ENCODE measurements at places on chromosomes 5 and 9.
A peak's percentile ranks its signal among the peaks of the same experiment; 100 is the strongest.

- DNase-seq = no peak
Observed at GRCh38 chr5:86008704-86009103, 609.0 kb upstream of the COX7C start.

DNA sequence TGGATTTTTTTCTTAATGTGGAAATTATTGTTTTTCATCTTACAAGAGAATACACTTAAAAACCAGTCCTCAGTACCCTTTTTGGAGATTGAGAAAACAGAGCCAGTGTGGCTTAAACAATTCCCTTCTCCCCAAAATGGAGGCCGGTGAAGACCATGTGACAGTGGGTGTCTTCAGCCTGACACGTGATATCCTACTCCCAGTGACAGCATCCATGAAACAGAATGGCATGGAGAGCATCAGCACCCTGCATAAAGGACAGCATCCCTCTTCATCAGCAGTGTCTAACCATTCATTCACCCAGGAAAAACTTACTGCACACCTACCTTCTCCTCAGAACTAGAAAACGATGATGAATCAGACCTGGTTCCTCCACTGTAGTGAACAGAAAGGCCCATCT lies 103.4 kb upstream of the RAI14 start:
- no peak for DNase-seq

DNA sequence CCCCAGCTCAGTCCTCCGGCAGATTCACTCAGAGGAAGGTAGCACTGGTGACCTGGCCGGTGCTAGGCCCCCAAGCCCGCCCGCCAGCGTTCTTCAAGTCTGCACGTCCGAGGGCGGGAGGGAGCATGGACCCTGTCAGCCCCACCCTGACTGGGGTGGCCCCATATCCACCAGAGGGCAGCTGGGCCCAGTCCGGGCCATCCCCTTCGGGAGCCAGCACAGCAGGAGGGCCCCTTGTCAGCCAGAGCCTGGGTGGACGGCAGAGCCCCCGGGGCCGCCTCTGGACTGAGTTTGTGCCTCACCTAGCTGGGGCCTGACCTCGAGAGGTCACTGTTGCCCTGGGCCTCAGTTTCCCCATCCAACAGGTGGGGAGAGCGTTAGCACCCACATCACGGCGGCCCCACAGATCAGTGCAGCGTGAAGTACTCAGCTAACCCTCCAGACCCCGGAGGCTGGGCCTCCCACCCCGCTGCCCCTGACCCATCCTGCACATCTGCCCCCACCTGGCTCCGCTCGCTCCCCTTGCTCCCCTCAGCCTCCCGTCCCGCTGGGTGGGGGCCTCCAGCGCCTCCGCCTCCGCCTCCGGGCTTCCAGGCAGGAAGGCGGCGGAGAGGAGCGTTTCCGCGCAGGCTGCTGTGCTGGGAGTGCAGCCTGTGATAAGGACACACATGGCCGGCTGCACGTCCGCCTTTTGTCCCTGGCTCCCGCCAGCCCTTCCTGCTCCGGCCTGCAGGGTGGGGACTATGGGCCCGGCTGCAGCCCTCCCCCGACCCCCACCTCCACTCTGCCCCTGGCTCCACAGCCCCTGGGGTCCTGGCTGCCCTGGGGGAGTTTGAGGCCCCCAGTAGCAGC lies 16.6 kb upstream of the EGFL7 start:
- no peak for DNase-seq

- no peak for DNase-seq
Observed at GRCh38 chr5:175885813-175886212, 14.4 kb downstream of the CPLX2 start.

- no peak for DNase-seq
Observed at GRCh38 chr9:18007621-18008020, 428.8 kb downstream of the SH3GL2 start.

DNA sequence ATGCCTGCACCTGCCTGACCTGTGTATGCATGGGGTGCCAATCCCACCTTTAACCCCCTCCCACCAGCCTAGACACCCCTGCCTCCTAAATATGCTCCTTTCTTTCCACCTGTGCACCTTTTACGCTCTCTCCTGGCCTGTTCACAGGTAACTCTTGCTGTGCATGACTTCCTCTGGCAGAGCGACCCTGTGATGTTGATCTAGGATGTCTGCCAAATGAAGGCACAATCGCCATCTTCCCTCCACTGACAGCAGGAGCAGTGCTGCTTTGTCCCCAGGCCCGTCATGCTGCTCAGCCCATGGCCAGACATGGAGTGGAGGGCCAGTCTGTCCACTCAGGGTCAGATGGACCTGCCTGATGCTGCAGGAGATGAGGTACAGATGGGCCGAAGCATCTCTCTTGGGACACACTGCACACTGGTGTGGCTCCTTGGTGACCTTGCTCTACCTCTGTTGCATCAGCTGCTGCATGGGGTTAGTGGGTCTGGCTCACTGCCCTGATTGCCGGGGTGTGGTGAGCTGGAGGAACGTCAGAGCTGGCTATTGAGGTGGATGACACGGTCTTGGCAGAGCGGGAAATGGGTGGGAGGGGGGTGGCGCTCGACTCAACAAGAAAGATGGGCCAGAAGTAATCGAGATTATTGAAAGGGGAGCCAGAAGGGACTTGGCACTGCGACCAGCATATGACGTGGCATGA lies 101.7 kb upstream of the PITX1 start:
- peak; percentile 23 for DNase-seq

DNA sequence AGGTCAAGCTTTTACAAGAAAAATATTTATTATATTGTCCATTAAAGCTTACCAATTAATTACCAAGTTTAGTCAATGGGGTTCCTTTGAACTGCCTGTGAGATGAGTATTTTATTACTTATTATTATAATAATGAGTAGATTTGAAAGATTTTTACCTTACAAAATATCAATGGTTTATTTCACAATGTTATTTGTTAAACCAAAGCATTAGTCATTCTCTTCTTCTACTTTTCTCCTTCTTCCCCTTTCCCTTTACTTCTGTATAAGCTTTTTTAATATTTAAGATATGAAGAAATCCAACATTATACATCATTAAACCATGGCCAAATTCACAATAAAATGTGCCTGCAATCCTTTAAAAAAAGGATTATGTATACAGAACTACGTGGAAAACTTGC lies 369.5 kb downstream of the ARL15 start:
- no peak for DNase-seq

DNA sequence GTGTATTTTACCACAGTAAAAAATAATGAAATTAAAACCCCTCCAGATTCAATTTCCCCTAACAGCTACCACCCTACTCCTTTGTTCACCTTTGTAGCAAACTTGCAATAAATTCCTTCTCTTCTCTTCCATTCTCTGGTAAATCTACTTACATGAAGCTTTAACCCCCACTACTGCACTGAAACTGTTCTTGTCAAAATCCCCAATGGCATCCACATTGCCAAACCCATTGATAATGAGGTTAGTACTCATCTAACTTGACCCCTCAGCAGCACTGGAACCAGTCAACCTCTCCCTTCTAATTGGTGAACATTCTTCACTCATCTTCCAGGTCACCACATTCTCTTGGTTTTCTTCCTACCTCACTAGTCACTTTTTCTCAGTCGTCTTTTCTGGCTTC lies 29.6 kb downstream of the NRG2 start:
- DNase-seq = no peak

GRCh38 chr5:54610197-54610944 lies 92.8 kb downstream of the SNX18 start:
- DNase-seq = peak; percentile 70

DNA sequence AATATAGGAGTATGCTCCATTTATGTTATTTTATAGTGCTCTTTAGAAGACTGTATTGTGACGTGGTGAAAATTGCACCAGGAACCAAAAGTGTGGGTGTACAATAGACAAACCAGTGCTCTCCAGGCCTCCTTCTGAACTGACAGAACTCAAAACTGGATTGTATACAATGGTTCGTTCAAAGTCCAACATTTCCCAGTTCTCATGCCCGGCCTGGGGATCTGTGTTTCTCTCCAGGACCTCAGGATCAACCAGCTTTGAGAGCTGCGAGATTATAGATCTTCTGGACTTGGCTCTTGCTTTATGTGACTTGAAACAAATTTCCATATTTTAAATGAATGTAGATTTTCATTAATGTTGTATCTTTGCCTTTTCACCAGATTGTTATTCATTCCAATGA lies 60.8 kb upstream of the CER1 start:
- no peak for DNase-seq

GRCh38 chr5:170579601-170580000 lies 75.8 kb downstream of the KCNIP1 start:
- no peak for DNase-seq

GRCh38 chr9:99004717-99005460 lies 61.2 kb downstream of the COL15A1 start:
- DNase-seq = no peak

DNA sequence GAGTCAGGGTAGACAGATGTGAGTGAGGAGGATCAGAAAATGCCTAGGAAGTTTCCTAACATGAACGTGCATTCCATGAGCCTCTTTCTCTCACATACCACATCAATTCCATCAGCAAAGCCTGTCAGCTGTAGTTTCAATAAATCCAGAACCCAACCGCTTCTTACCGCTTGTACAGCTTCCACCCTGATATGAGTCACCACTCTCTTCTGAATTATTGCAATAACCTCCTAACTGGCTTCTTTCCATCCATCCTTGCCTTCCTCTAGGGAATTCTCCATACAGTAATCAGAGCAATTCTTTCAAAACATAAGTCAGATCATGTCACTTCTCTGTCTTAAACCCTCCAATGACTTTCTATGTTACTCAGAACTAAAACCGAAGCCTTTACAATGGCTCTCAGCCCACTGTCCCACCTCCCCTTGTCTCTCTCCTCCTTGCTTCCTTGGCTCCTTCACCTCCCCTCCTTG lies 8.1 kb upstream of the RAD23B start:
- no peak for DNase-seq

- DNase-seq = no peak
Observed at GRCh38 chr9:28260330-28260729, 687.0 kb upstream of the C9orf72 start.

GRCh38 chr5:135466178-135467050 lies 14.3 kb upstream of the TIFAB start:
- DNase-seq = peak; percentile 72

GRCh38 chr5:122311961-122312590 lies at the start of gene SNCAIP:
SNCAIP (plus strand) TSS chr5:122312237; CDS start chr5:122391135, 78,898 bp downstream.
- peak; percentile 70 for DNase-seq

GRCh38 chr9:105466898-105467455 lies 19.1 kb downstream of the FSD1L start:
- no peak for DNase-seq

- peak; percentile 54 for DNase-seq
Observed at GRCh38 chr5:85334-85995, 6.5 kb upstream of the PLEKHG4B start.

DNA sequence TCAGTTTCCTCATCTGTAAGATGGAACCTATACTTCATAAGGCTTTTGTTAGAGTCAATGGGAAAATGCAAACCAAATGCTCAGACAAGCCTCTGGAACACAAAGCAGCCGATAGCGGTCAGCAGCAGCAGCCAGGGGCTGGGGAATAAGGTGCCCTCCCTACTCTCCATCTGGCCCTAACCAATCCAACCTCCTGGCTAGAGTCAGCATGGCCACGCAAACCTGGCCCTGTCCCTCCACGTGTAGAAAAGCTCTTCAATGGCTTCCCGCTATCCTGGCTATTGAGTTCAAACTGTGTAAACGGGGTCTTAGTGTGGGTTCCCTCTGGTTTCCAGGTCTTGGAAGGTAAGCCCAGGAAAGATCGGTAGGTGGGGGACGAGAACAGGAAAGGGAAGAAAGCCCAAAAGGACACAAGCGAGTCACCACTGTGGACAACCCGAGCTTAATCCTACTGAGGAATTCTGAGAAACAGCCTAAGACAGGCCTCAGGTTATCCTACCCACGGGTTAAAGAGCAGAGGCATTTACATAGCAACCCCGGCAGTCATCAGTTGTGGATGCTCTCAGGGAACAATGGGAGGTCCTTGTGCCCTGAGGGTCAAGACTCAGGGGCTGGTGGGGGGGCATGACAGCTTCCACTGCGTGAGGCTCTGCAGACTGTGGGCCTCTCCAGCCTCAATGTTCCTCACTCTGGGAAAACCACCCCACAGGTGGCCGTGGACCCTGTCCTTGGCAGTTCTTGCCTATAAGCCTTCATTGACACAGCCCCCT lies 30.9 kb downstream of the FABP6 start:
- DNase-seq = no peak

DNA sequence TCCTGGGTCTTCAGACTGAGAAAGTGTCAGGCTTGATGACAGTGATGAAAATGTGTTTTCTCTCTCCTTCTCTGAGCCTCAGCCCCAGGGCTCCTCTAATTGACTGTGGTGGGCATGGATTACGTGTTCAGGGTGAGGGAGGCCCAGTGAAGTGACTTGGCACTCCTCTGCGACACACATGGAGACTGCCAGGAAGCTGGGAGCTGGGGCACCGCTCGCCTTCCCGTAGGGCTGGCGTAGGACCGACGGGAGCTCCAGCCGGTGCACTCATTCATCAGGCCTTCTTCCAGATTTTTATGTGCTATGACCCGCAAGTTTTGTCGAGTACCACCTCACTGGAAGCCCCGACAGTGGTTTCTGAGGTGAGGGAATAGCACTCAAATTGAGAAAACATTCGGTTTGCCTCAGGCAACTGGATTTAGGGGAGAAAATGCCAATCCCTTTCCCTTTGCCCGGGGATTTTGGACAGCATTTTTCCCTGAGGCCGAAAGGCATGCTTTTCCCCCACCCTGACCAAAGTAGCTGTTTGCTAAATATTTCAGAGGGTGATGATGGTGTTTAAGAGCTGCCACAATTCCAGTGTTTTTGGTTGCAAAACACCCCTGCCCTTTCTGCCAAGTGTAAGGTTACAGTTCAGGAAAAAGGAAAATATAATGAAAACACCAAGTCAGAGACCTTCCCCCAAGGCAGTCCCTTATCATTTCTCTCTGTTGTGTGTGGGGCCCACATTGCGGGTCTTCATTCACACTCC lies 83.7 kb downstream of the PCSK5 start:
- no peak for DNase-seq

DNA sequence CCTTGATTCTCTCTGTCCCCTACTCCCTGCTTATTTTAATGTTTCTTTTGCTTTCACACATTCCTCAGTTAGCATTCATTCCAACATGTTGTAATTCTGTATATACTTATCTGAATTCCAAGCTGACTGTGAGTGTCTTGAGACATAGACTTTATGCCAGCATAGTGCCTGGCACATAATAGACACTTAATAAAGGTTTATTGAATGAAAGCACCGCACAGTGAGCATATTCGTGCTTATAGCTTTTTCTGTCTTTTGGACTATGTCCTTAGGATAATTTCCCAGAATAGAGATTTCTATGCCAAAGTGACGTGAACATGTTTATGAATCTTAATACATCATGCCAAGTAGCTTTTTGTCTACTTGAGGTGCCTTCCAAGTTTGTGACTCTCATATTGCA lies 174.6 kb downstream of the CD180 start:
- DNase-seq = no peak

DNA sequence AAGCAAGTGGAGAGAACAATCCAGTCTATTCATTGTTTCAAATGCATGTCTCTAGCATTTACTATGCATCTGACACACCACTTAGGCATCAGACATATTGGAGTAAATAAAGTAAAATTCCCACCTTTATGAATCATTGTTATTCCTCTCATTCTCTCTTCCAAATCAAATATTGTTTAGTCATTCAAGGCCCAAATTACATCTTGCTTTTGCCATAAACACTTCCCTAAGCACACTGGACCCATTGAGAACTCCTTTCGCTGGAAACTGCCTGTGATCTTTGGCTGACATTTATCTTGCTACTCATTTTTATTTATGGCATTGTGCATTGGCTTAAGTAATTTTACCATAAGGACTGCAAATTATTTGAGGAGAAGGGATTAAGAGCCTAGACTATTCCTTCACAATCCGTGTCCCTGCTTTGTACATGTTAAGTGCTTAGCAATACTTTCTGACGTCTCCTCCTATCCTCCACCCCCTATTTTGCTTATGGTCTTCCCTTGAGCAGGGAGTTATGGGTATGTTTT lies 7.4 kb downstream of the C5orf46 start:
- DNase-seq = no peak

GRCh38 chr5:10124287-10124686 lies 125.4 kb downstream of the ATPSCKMT start:
- DNase-seq = no peak
